ENCODE measurements at places on chromosomes 4 and X.
A peak's percentile ranks its signal among the peaks of the same experiment; 100 is the strongest.

- no peak for DNase-seq
Observed at GRCh38 chrX:21369613-21370012, 4.6 kb upstream of the CNKSR2 start.

- no peak for DNase-seq
Observed at GRCh38 chrX:64265265-64265664, 34.9 kb upstream of the ASB12 start.

DNA sequence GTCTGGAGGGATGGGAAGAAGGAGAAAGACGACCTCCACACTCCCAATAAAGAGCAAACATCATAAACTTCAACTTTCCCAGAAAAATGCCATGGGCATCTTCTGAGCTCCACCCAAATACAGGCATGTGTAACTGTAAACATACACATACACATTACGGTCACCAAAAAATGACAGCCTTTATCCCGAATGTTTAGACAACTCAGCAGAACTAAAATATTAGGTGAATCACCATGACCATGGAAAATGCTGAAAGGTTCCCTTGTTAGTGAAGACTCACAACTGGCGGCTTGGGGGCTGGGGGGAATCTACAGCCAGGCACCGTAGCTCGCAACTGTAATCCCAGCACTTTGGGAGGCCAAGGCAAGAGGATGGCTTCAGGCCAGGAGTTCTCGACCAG is 33.0 kb downstream of the PRKX start:
- no peak for DNase-seq

GRCh38 chr4:45317739-45318138 is 591.4 kb upstream of the GNPDA2 start:
- no peak for DNase-seq

DNA sequence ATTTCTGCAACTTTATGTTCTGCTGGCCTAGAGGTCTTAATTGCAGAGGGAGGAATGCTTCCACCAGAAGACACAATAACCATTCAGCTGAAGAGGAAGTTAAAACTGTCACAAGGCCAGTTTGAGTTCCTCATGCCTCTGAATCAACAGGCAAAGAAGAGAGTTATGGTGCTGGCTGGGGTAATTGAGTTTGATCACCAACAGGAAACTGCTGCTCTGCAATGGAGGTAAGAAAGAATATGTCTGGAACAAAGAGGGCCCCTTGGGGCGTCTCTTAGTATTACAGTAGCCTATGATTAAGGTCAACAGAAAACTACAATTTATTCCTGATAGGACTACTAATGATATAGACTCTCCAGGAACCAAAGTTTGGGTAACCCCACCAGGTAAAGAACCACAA is 744.0 kb downstream of the FSTL5 start:
- DNase-seq = no peak

GRCh38 chrX:129534816-129535578 is 5.1 kb upstream of the OCRL start:
- no peak for DNase-seq

GRCh38 chr4:73343432-73343831 is 60.7 kb upstream of the ALB start:
- no peak for DNase-seq

GRCh38 chr4:1684506-1685234 is 557 bp upstream of the FAM53A start:
- no peak for DNase-seq

DNA sequence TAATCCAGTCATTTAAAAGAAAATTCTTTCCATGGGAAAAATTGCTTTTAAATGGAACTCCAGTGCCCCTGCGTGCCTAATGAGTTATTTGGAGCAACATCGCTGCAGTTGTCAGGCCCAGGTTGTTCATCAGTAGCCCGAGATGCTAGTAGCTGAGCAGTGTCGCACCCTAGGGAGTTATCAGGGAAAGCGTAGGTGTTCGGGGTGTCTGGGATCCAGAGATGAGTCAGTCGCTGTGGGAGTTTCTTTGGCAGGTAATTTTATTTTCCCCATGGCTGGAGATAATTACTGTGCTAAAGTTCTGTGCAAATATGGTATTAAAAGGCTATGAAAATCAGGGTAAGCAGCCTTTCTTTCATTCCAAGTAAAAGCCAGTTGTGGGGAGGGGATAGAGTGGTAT is 49.4 kb downstream of the ANXA3 start:
- no peak for DNase-seq

GRCh38 chr4:86614865-86615264 is 20.8 kb downstream of the PTPN13 start:
- no peak for DNase-seq

- DNase-seq = no peak
Observed at GRCh38 chr4:185665655-185666054, 130.3 kb upstream of the PDLIM3 start.

DNA sequence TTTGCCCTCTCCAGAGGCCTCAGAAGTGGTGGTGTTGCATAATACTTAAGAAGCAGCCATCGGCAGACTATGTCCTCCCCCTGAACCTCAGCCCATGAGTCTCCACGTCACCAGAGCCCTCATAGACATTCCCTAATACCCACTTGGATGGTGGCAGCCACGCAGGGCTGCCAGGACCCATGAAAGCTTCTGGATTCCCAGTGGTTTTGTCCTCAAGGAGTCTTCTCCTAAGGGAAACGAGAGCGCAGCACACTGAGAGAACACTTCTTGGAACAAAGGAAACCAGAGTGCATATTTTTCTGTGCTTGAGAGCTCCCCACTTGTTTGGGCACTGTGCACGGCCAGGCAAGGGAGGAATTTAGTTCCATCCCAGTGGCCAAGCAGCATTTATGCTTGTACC is 204.1 kb upstream of the DMD start:
- DNase-seq = no peak

DNA sequence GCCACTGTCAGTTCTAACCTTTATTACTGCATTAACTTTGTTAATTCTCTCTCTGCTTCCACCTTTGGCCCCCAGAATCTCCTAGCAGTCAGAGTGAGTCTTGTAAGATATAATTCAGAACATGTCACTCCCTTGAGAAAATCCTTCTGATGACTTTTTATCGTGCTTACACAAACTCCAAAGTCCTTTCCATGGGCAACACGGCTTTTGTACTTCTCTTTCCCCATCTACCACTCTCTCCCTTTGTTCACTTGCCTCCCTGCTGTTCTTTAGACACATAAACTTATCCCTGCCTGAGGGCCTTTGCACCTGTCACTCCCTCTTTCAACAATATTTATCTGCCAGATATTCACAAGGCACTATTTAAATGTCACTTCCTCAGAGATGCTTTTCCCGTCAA is 64.8 kb downstream of the MAOB start:
- no peak for DNase-seq

DNA sequence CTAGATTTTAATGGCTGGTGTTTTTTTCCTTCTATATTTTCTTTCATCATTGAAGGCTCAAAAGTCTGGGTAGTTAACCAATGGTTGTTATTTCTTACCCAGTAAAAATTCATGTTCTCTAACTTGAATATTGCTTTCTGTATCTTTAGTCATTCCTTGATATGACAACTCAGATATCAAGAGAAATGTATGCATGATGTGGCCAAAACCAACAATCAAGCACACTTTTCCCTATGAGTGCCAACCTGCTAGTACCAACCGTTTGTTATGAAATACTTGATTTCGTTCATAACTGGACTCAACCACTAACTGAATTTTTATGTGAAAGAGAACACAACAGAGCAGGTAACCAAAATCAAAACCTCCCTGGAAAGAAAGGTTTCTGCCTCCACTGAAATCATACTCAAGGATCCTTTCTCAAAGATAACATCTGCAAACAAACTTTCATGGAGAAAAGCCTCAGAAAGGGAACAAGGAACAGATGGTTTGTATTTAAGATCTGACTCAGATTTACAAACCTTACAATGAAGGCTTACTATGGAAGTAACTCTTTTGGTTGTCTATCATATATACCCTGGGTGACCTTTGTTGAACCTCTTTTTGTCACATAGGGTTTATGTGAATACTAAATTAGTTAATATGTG is 8.3 kb upstream of the VEGFC start:
- DNase-seq = no peak

DNA sequence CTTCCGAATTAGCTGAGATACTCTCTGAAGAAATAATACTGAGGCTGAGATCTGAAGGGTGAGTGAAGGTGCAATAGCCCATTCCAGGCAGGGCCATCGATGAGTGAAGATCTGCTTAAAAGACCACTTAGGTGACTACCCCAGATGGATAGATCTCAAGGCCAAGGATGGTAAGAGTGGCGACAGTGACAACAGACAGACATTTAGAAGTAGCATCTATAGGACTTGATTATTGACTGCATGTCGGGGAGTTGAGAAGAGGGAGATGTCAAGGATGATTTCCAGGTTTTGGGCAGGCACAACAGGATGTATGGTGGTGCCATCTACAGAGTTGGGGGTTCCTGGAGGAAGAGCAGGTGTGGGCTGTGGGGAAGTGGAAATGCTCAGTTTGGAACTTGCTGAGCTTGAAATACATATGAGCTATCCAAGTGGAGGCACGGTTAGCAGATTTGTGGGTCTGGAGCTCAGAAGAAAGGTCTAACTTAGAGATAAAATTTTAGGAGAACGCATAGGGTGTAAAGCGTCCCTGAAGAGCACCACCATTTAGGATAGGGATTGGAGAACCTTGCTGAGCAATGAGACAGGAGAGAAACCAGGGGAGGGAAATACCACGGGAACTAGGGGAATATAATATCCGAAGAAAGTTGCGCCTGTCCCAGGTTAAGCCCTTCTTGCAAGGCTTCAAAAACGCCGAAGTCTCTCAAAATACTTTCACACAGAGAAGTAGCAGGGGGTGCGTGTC is 688 bp downstream of the UFSP2 start:
- DNase-seq = no peak

DNA sequence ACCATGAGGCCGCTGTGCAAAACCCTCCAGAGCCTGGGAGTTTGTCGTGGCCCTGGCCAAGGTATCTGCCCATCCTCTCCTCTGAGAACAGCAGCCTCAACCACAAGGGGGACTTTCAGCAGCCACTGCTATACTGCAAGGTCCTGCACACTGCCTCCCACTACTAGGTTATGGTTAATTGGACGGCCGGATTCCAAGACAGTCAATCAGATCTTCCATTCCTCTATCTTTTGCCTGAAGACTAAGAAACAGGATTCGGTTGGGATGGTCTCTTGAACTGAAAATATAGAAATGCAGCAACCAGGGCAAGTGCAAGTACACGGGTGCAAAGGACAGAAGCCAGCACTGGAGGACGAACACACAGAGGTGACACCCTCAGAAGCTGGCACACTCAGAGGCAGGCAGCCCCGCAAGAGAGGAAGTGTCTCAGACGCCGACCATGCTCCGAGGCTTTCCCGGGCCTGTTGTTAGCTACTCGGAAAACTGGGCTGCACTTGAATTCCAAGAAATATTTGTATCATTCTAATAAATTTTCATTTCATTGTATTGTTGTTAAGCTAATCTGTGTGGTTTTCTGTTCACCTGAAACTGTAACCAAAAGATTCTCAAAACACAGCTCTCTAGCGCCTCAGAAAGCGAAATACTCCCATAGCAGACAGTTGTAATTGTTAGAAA is 63.3 kb downstream of the AFAP1 start:
- peak; percentile 31 for DNase-seq

GRCh38 chr4:84167564-84167963 is 331.5 kb downstream of the NKX6-1 start:
- DNase-seq = no peak

DNA sequence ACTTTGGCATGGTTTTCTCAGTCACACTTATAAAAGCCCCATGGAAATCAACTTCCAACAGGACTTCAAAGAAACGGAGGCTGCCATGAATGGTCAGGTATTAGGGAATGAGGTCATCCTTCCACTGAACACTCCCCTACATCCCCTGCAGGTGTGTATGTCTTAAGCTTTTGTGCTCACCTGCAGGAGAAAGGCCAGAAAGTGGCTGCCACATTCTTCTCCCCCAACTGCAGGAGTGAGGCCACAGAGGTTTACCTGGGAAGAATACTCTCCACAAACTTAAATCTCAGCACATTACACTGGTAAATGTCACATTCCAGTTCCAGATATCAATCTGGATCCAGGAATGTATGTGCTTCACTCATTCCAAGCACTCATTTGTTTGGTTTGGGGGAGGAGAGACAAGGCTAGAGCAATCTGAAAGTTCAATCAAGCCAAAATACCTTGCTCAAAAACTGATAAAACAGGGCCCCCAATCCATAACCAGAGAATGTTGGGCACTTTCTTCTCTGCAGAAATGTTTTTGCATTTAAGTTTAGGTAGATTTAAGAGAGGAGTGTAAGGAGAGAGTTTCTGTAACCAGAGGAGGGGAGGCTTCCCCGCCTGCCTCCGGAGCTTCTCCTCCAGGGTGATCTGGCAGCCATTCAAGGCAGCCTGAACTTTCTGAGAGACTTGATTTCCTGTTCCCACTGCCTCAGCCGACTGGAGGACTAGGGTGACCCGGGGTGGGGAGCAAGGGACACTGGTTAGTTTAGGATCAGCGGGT is 15.4 kb downstream of the FAM9C start:
- peak; percentile 38 for DNase-seq

GRCh38 chrX:40094041-40094899 is 3.5 kb downstream of the BCOR start:
- no peak for DNase-seq

DNA sequence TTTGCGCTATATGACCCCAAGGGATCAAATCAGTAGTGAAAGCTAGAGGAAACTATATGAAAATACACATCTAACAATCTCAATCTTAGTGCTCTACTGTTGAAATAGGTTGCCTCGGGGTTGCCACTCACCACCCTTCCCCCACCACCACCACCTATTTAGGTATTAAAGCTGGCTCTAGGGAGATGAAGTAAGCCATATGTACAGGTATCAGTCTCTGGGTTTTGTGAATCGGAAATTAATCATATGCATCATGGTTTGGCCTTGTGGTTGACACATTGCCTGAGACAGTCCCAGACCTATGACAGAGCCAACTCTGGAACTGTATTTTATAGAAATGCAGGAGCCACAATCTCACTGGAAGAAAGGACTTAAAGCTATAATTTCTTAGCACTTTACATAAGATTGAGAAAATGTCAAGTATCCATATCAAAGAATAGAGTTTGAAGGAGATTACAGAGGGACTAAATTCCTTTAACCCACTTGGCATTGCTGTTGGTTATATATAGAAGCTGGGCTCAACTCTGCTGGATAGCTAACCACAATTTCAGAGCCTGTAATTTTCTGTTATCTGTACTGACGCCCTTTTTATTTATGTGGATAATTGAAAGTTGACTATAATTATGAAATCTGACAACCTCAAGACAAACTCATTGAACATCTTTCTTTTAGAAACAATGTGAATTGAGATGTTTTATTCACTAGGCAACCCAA is 26.7 kb upstream of the BMP2K start:
- no peak for DNase-seq

- no peak for DNase-seq
Observed at GRCh38 chrX:154529206-154529612, 13.2 kb upstream of the FAM3A start.

Data from CD4-positive, CD25-positive, alpha-beta regulatory T cell (primary cell).